ENCODE measurements at places on chromosomes 7 and 10.

- no peak for DNase-seq
These were observed 90.5 kb upstream of the PAX2 start for GRCh38 chr10:100654782-100655325.

DNA sequence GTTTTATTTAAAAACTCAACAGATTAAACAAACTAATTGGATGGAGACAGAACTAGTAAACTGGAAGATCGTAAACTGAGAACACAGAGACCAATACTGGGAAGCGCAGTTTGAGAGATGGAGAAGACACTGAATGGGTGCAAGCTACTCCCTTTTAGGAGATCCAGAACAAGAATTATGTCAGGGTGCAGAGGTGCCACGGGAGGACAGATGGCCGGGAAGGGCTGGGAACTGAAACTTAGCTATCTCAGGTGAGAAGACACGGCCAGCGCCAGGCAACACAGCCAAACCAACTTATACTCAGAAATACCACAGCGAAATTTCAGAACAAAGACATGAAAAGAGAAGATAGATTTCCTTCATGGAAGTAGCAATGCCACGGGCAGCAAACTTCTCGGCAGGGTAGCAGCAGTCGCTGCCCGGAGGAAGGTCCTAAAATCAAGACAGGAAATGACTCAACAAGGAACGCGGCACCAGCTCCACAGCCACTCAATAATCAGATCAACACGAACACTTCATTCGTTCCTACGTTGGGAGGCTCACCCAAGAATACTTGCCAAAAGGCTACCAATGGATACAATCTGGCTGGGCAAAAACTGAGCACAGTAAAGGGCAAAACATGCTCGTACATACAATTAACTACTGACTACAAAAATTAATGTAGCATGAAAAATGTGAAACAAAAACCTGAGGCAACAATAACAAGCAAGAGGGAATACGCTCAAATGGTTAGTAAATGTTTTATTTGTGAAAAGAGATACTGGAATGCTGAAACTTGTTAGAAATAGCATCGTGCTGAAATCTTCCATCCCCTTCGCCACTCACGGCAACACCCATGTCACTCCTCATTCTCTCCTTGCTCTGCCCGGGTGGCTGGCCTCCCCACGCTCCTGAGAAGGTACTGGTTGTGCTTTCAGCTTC lies 2.2 kb upstream of the LRRC27 start:
- DNase-seq = peak; percentile 54

- no peak for DNase-seq
These were observed 4.9 kb upstream of the DNTT start for GRCh38 chr10:96299383-96299782.

GRCh38 chr10:102645388-102645740 lies 1.1 kb downstream of the TRIM8 start:
- peak; percentile 70 for DNase-seq

DNA sequence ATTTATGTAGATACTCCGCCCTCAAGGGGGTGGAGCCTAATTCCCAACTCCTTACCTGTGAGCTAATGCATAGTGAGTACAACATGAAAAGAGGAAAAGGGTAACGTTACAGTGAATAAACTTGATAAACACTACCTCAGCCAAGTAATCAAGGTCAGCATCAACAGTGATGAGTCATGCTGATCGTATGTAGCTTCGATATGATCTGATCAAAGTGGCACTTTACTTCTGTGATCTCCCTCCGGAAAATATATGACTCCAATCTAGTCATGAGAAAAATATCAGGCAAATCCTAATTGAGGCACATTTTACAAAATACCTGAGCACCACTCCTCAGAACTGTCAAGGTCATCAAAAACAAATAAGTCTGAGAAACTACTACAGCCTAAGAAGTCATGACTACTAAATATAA lies 70.4 kb downstream of the VTI1A start:
- no peak for DNase-seq

GRCh38 chr10:30862486-30862885 lies 169.2 kb downstream of the ZNF438 start:
- no peak for DNase-seq
